ENCODE measurements at places on chromosomes 4 and X.

DNA sequence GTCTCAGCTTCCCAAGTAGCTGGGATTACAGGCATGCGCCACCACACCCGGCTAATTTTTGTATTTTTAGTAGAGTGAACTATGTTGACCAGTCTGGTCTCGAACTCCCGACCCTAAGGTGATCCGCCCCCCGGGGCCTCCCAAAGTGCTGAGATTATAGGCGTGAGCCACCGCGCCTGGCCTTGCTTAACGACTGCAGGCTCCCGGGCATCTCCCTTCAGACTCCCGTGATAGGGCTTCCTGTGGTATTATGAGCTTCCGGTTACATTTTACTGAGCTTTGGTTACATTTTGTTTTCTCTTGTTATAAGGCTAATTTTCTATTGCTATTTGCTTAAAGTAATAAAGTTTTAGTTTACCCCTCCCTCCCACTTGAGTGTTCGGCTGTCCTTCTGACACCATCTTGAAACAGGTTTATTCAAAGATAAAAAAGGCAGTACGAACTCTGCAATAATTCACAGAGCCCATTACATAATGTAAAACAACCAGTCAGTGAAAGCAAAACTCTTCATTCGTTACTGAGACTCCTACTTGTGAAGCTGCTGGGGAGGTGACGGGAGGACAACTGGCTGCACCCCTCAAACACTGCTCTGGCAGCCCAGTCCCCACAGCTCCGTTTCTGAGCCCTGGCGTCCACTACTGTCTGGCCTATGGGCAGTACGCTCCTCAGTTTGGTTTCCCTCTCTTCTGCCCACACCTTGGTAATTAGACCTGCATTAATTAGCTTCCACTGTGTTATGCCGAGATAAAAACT lies 795.7 kb upstream of the SLIT2 start:
- no peak for DNase-seq

- DNase-seq, result no peak
Measured at GRCh38 chrX:132444936-132445335, 43.9 kb downstream of the MBNL3 start.

- DNase-seq, result no peak
Measured at GRCh38 chrX:116417968-116418367, 18.4 kb upstream of the SLC6A14 start.

DNA sequence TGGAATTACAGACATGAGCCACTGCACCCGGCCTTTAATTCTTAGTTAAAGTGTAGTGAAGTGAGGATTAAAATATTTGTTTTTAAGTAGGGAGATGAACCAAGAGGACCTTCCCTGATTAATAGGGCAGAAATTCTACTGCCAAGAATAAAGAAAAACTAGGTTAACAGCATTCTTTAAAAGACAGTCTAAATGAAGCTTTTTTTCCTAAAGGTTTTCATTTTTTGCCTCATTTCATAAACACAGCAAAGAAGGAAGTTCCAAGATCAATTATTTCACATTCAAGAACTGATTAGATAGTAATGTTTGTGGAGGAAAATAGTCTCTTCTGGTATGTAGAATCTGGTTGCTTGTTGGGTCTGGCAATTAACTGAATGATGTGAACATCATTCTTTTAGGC lies 112.1 kb upstream of the ARSJ start:
- no peak for DNase-seq

DNA sequence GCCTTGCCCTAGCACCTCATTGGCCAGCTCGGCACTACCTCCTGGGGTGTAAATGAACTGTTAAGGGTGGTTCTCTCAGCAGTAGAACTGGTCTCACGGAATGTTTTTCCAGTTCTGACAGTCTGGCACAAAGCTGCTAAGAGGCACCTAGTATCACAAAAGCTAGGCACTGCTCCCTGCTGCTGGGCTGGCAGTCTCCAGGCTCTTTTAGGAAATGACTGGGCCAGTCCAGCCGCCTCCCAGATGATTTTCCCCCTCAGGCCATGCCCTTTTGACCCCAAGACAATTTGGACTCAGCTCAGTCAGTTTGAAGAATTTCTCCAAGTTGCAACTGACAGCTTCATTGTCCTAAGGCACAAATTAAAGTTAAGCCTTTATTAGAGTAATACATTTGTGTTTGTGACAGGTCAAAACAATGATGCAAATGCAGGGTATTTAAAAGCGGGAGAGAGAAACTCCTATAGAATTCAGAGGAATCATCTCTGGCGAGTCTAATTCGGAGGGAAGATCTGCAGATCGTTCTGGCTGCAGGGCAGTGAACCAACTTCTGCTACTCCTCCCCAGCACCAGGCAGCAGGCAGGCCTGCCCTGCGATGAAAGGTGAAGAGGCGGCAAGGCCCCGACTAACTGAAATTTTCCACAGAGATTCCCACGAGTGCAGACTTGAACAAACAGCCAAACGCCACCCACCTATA lies 7.9 kb downstream of the FRMD7 start:
- DNase-seq, result no peak

DNA sequence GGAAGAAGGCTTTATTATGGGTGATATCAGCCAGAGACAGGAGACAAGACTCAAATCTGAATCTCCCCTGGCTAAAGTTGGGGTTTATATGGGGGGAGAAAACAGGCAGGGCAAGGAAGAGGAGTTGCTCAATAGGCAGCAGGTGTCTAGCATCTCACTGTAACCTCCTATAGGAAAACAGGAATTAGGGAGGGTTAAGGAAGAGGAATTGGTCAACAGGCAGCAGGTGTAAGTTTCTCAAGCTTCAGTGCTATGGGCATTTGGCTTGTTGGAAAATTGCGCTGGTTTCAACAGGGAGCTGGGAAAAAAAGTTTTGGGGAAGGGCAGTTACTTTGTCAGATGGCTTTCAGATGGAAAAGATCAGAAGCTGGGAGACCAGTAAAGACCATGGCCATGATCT lies 206.4 kb downstream of the NWD2 start:
- no peak for DNase-seq

DNA sequence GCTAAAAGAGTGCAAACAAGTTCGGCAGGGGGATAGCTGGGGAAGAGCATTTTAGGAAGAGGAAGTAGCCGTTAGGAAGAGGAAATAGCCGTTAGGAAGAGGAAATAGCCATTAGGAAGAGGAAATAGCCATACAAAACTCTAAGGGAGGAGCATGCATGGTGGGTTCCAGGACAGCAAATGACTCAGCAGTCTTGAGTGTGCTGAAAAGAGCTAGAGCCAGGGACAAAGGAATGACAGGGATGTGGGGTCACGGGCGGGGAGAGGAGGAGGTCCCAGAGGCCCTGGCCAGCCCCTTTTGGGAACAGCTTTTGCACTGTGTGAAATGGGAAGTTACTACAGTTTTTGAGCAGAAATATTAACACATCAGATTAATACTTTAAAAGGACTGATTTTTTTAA lies 882.6 kb downstream of the TRIML1 start:
- no peak for DNase-seq

DNA sequence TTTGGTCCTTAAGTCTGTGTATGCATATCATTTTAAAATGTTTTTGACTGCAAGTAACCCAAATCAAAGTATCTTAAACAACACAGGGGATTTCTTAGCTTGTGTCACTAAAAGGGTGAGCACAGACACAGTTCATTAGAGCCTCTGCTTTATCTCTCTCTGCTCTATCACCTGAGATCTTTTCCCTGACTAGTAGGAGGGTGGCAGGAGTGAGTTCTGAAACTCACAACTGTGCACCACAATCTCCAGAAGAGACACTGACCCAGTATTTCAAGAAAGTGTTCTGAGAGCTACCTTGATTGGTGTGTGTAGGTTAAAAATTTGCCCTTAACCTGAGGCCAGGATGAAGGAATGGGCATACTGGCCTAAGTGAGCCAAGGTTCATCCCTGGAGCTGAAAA lies 24.8 kb downstream of the CCSER1 start:
- no peak for DNase-seq

DNA sequence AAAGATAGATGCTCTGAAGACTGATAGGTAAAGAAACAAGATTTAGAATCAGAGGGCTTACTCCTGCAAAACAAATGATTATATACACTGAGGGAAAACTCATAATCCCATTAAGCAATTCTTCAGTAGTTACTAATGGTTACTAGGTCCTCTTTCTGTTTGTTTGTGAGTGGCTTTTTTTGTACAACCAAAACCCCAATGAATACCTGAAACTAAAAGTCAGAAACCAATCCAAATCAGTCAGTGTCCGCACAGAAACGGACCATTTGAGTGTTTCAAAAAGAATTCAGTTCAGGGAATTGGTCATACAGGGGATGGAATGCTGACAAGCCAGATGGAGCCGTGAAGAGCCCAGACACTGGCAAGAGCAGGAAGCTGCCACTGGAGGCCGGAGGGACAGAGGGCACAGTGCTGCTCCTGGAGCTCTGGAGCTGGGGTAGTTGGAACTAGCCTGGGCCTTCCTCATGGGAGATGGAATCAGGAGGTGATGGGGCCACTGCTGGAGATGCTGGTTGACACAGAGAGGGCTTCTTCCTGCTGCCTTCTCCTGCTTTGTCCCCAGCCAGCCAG lies 31.9 kb downstream of the SETD7 start:
- DNase-seq, result no peak

- peak; percentile 68 for DNase-seq
Measured at GRCh38 chrX:153032397-153033118, 23.7 kb upstream of the PNMA3 start.

- no peak for DNase-seq
Measured at GRCh38 chr4:182829196-182829595, 88.0 kb downstream of the DCTD start.

DNA sequence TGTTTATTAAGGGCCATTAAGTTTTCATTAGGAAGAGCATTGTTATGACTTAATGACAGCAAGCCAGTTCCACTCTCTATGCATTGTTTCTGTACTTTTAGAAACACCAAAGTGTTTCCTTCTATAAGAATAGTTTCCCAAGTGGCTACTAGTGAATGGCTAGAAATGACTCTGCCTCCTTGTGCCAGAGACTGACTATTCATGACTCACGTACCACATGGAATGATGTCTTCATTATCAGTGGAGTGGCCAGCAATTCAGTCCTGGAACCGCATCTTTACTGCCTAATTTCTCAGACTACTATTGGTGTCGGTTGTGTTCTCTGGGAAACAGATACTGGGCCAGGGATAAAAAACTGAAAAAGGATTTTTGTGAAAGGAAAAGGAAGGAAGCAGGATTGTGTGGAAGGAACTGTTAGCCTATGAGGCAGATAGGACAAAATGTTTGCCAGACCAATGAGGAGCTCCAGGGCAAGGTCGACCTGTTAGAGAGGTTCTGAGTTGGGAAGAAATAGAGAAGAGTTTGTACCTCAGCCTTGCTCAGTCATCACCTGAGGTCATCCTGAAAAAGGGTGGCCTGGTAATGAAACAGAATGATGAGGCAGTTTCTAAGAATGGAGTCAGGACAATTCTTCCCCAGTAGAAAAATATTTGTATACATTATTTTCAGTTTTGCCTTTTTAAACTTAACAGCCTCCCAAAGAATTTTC lies 218.6 kb downstream of the SPCS3 start:
- no peak for DNase-seq

GRCh38 chrX:109840585-109840984 lies 107.5 kb upstream of the ACSL4 start:
- DNase-seq, result no peak

DNA sequence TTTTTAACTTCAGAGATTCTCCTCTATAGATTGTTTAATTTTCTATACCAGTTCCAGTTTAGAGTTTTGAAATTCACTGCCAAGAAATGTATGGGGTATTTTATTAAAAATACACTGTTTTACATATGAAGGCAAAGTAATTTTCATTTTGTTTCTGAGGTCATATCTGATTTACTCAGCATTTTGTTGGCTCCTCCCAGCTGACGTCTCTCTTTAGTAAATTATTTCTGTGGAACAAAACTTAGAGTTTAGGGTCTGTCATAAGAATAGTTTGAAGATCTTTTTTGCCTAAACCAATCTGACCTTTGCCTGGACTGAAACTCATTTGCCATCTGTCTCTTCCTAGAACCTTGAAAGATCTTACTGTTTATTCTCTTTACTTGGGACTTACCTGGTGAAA lies 16.9 kb downstream of the FNIP2 start:
- DNase-seq, result no peak

GRCh38 chrX:68868902-68869800 lies 40.3 kb downstream of the EFNB1 start:
- no peak for DNase-seq

GRCh38 chr4:74755486-74755885 lies 38.8 kb downstream of the BTC start:
- no peak for DNase-seq

- DNase-seq, result no peak
Measured at GRCh38 chr4:38177641-38178391, 217.6 kb downstream of the PTTG2 start.

DNA sequence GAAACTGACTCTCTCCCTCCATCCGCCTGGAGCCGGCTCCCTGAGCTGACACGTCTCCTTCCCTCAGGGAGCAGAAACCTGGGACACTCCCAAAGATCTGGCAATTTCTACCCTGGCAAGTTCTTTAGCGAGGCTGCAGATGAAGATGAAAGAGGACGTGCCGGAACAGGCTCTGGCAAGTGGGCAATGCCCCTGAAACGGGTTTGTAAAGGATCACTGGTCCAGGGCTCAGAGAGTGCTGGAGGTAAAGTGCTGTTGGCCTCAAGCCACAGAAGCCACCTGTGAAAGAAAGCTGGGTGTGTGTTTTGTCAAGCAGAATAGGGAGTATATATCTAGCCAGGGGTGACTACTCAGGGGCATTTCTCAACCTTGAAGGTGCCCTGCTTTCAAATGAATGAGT lies 131.4 kb upstream of the ATP6AP2 start:
- no peak for DNase-seq

DNA sequence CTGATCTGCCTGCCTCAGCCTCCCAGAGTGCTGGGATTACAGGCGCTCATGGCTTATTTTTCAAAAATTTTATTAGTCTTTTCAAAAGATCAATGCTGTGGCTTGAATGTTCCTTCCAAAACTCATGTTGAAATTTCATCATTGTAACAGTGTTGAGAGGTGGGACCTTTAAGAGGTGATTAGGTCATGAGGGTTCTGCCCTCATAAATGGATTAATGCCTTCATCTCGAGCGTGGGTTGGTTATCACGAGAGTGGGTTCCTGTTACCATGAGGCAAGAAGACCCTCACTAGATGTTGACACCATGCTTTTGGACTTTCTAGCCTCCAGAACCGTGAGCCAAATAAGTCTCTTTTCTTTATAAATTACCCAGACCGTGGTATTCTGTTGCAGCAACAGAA lies 30.3 kb downstream of the EIF2S3 start:
- DNase-seq, result no peak

- no peak for DNase-seq
Measured at GRCh38 chr4:101169044-101170014, 178.0 kb downstream of the PPP3CA start.
